Urinary bladder (tissue), 4 donors: ENCODE measurements at places on chromosomes 4 and X. TPM values are rescaled to one million over a fixed set of nuclear protein-coding genes. Genes with fewer than 3 reads are reported as not detected.

GRCh38 chr4:146633471-146633800 lies 5.3 kb upstream of the POU4F2 start:
- no peak for DNase-seq

- no peak for DNase-seq
Measured at GRCh38 chr4:10074076-10074766, 42.4 kb downstream of the WDR1 start.

The TAF7L gene
- 0.26 TPM for total RNA-seq

DNA sequence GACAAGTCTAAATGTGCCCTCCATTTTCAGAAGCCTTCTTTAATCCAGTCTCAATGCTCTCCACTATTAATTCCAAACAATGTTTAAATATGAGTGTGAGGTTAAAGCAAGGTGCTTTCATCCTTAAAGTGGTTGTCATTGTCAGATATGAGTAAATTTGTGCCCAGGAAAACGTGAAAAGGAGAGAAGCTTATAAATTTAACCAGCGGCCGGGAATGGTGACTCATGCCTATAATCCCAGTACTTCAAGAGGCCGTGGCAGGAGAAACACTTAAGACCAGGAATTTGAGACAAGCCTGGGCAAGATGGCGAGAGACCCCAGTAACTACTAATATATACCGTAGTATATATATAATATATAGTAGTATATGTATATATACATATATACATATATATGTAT lies 270.0 kb downstream of the ARHGAP24 start:
- no peak for DNase-seq

The SUPT20HL1 gene
- total RNA-seq, result 0.16 TPM

DNA sequence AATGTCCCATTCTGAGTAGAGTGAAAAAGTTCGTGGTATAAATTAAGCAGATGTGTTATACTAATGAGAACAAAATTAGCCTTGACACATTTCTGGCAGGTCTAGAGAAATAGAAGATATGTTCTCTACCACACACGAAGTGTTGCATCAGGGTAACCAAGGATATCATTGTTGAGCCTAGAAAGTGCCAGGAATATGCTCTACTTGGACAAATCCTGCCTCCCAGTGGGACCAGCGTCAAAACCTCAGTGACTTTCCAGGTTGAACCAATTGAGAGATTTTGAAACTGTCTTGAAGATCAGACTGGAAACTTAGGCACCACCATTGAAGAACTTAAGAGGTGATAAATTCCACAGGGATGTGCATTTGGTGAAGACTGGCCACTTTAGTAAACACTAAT lies 115.9 kb downstream of the HPGD start:
- DNase-seq, result no peak

The NSUN7 gene
- 9.0 TPM for total RNA-seq

DNA sequence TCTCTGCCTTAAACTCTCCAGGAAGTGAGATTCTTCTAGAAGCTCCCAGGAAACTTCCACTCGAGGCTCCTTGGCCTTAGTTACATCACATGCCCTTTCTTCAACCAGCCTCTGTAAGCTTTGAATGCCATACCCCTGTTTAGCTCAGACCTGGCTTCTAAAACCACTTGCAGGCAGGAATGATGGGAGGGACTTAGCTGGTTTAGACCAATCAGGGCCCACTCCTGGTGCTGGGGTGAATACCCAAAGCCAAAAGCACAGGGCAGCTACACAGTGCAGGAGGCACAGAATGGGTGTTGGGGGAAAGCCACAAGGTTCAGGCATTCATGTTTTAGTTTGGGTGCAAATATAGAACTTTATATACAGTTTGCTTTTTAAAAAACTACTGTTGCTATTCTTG lies 296.2 kb downstream of the FRMPD4 start:
- DNase-seq, result no peak

GRCh38 chr4:8820178-8821102 lies 51.2 kb downstream of the HMX1 start:
- no peak for DNase-seq

DNA sequence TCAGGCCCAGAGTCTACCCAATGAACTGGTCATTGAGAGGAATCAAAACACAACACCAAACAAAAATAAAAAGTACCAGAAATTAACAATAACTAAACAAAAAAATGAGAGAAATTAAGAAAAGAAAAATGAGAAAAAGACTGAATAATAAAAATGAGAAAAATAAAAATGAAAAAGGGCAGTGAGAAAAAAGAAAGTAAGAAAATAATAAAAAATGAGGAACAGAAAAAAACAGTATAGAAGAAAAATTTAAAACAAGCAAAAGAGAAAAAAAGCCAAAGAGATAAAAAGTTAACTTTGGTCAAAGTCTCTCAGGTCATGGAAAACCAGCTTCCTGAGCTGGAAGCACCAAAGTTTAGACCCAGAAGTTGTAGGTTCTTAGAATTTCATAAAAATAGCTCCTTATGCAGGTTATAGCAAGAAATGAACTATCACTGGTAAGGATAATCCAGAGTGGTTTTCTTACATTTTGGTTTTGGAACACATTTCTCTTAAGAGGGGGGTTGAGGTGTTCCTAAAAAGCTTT lies 51.0 kb upstream of the WDR17 start:
- DNase-seq, result no peak

DNA sequence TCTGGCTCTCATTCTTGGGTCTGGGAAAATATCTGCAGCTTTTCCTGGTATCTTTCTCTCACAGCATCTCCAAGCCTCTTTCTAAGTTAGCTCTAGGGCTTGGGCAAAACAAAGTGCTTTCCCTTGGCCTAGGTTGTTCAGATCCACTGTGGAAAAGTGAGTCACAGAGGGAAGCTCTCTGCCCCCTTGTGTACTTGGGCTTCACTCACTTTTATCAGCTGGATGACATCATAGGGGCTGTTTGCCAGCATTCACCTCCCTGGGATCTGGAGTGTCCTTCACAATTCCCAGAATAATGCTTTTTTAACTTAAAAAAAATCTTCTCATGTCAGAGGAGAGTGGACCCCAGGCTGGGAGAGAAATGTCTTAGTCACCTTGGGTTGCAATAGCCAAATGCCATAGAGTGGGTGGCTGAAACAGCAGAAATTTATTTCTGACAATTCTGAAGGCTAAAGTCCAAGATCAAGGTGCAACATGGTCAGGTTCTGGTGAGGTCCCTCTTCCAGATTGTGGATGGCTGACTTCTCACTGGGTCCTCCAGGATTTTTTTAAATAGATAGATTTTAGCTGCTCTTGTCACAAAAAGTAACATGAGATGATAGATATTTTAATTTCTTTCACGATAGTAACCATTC lies 247.8 kb downstream of the SH2D1A start:
- DNase-seq, result no peak

DNA sequence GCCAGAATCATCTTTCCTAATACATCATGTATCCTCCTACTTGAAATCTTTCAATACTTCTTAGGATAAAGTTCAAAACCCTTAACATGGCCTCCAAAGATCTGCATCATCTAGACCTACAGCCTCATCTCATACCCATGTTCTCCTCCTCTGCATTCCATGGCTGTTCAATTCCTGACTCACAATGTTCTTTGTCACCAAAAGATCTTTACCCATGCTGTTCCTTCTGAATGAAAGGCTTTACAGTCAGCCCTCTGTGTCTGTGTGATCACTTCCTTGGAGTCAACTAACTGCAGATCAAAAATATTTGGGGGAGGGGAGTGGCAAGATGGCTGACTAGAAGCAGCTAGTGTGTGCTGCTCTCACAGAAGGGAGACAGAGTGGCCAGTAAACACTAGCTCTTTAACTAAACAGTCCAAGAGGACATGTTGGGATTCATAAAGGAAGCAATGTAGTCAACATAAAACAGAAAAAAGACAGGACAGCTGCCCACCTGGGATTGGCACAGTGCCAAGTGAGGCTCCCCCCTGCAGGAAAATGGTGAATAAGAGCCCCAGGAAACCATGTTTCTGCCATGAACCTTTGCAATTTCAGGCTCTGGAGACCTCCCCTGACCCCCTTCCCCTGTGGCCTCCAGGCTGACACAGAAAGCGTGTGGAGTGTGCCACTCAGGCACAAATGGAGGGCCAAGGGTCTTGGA lies 31.9 kb downstream of the CBR4 start:
- DNase-seq, result no peak

The TEX13D gene
- total RNA-seq, result not detected

The MAGEA3 gene
- total RNA-seq, result not detected

The ITM2A gene
- total RNA-seq, result 338 TPM

DNA sequence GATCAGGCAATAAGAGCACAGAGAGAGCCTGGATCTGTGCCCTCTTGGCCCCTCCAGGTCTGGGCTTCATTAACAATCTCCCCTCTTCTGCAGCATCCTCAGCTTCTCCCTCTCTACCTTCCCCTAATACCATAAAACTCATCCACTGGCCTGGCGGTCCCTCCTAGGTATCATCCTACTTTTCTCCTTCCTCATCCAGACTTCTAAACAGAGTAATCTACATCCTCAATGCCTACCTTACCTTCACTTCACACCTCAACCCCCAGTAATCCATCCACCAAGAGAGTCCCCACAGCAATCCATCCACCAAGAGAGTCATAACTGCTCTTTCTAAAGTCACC lies 17.0 kb downstream of the FGFBP1 start:
- DNase-seq, result no peak

DNA sequence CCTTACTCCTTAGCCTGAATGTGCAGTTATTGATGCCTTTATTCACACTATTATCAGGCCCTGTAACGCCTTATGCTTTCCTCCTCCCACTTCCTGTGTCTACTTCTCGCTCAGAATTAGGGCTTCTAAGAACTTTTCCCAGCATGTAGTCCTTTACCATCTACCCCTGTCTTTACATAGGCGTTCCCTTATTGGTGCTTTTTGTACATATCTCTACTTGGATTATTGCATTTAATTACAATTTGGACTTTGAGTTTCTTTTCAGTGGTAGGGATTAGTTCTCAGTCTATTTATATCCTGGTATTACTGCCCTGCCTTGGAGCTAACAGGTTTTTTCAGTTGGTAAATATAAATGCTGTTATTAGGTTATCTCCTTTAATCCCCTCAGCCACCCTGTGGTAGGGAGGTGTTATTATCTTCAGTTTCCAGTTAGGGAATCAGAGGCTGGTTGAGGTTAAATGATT lies 84.0 kb downstream of the RBPJ start:
- DNase-seq, result no peak

- DNase-seq, result no peak
Measured at GRCh38 chrX:54320067-54320466, 37.8 kb downstream of the WNK3 start.

DNA sequence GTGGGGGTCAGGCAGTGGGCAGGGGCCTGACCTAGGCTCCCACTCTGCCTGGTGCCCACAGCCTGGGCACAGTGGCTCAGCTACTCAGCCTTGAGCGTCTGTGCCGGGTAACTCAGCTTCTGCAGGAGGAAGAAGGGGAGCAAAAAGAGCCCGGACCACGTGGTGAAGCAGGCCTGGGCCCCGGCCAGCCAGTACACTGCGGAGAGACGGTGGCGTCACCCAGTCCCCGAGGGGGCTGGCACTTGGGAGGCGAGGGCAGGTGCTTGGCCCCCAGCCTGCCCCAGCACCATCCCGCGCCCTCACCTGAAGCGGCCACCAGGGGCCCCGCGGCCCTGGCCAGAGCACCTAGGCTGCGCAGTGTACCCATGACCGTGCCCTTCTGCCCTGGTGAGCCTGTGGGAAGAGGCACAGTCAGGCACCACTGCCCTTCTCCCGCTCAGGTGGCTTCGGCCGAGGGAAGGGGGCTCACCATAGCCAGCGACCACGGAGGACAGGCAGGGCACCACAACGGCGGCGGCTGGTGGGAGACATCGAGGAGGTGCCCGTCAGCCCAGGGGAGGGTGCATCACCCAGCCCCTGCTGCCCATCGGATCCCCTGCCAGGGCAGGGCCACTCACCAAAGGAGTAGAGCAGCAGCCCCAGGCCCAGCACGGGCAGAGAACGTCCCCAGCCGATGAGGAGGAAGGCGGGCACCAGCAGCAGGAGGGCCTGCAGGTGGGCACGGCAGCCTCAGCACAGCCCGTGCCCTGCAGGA lies 32.3 kb downstream of the NOP14 start:
- no peak for DNase-seq

DNA sequence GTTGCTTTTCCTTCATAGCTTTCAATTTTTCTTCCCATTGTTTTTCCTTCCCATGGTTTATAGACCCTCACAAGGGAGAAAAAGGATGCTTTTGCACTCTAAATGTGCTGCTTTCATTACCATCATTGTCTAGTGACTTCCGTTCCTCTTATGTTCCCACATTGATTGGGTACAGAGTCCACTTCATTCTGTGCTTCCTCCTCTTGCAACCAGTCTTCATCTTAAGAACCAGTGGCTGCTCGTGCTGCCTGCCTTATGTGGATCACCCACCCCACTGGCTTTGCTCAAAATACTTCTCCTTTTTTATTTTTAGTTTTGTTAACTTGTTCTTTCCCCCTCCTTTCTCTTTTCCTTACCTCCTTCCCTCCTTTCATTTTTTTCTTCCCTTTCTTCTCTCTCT lies 76.5 kb upstream of the BOD1L1 start:
- DNase-seq, result no peak

The SEL1L3 gene
- total RNA-seq, result 33.4 TPM

DNA sequence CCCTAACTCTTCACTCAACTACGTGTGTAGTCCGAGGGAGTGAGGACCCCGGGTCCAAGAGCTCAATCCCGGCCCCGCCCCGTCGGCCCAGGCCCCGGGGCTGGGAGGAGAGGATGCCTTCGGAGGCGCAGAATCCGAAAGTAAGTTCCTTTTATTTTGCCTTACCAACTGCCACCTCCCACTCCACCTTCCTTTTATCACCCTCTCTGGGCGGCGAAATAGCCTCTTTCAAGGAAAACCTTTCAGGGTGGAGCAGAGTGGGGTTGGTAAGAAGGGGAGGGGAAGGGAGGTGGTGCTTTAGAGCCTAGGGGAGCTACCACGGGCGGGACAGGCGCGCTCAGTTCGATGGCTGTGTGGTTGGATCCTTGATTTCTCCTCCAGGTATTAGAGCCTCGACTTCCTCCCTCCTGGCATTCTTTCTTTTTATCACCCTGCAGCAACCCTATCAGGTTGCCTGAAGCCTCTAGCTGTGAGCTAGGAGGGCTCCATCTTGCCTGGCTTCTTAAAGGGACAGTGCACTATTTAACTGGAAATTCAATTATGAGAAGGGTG lies 191.2 kb downstream of the RRAGB start:
- DNase-seq, result no peak

The F8A2 gene
- total RNA-seq, result not detected

- DNase-seq, result no peak
Measured at GRCh38 chr4:187692626-187693025, 302.9 kb upstream of the ZFP42 start.

GRCh38 chrX:47321823-47322371 lies 48.5 kb upstream of the ZNF157 start:
- no peak for DNase-seq

DNA sequence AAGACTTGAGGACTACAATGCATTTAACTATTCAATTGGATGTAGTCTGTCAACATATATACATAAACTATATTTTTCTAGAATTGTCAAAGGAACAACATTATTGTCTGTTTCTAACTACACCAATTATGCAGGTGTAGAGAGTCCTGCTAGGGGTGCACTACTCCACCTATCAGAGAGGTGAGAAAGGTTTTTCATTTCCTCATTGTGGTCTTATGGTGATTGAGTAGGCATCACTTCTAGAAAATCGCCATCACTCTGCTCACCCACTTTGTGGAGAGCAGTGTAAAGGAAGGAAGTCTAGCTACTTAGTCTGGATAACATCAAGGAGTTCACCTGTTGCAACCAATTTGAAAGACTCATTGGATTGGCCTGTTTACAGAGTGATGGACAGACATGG lies 4.4 kb upstream of the ADH1C start:
- no peak for DNase-seq

The SPANXA1 gene
- total RNA-seq, result not detected

GRCh38 chr4:20528508-20528907 lies 171.8 kb upstream of the PACRGL start:
- no peak for DNase-seq

The MOB1B gene
- total RNA-seq, result 51.5 TPM

The HDX gene
- 15.9 TPM for total RNA-seq

The FGF5 gene
- total RNA-seq, result 0.05 TPM

- DNase-seq, result no peak
Measured at GRCh38 chrX:133819546-133819945, 165.8 kb downstream of the GPC3 start.
